ENCODE measurements at places on chromosomes 16 and 17.

DNA sequence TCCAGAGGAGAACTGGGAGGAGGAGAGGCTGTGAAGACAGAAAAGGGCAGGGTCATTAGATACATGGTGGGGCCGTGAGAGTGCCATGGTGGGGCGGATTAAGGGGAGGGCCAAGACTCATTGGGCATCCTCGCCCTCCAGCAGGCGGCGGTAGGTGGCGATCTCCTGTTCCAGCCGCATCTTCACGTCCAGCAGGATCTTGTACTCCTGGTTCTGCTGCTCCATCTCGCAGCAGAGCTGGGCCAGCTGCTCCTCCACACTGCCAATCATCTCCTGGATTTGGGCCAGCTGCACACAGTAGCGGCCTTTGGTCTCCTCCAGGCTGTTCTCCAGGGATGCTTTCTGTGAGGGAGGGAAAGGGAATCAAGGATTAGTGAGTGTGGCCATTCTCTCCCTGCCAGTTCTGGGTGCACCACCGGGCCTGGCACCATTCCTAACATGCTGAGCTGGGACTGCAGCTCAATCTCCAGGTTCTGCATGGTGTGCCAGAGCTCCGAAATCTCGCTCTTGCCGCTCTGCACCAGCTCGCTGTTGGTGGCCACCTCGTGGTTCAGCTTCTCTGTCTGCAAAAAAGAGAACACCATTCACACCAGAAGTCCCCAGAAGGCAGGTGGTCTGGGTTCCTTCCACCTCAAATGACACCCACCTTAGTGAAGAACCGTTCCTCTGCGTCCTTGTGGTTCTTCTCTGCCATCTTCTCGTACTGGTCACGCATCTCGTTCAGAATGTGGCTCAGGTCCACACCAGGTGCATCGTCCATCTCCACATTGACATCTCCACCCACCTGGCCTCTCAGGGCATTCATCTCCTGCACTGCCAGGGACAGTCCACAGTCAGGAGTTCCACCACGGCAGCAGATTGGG, 129.0 kb downstream of the CCDC144A start:
- DNase-seq, result no peak

DNA sequence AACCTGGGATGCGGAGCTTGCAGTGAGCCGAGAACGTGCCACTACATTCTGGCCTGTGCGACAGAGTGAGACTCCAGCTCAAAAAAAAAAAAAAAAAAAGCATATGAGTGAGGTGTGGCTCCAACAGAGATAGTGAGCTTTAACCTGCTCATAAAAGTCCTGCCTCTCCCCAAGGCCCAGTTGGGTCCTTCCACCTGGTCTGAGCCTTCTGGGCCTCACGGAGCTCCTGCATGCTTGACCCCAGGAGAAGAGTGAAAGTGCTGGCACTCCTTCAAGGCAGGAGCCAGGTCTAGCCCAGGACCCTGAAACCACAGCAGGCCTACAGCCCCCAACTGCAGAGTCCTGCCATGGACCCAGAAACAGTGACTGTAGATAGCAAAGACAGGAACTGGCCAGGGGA, 17.7 kb downstream of the HSD11B2 start:
- DNase-seq, result no peak

DNA sequence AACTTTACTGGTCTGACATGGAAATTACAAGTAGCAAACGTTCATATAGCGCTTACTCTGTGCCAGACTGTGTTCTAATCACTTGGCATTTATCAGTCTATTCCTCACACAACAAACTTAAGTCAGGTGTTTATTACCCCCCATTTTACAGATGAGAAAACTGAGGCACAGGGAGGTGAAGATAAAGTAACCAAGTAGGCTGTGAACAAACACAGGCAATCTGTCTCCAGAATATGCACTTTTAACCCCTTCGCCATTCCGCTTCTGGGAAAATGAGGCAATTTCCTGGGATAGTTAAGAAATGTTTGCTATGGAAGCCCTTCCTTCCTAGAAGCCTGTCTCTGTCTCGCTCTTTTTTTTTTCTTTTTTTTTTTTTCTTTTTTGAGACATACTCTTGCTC, 12.2 kb upstream of the CXCL16 start:
- DNase-seq, result no peak

DNA sequence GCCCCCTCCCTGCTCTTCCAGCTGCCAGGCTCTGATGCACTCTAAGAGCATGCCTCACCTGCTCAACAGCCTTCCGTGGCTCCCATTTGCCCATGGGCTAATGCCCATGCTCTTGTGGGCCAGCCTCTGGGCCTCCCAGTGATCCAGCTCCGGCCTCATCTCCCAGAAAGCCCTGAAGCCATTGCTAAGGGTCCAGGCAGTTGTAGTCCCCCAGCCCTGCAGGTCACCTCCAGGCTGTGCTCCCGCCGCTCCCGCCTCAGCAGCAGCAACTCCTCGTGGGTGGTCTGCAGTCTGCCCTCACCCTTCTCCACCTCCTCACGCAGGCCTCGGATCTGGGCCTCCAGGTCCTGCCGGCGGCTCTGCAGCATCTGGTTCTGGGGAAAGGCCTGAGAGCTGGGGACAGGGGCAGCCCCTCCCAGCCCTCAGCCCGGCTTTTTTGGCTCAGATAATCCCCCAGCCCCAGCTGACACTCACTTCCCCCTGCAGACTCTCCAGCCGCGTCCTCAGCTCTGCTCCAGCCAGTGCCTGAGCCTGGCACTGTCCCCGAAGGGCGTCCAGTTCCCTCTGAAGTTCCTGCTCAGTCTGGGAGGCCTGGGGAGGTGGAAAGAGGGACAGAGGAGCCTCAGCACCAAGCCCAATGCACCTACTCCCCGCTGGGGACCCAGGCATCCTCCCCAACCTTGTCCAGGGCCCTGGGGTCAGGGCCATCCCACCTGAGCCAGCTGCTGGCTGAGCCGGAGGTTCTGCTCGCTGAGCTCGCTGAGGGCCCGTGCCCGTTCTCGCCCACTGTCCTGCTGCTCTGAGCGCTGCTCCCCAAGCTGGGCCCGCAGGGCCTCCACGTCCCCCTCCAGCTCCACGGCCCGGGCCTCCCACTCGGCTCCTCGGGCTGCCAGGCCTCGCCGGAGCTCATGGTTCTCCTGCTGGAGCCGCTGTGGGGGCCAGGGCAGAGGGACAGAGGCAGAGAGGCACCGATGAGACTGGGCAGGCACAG, 6.2 kb downstream of the BICDL2 start:
- no peak for DNase-seq

- no peak for DNase-seq
Observed at GRCh38 chr16:28499854-28500253, 5.4 kb downstream of the APOBR start.

- no peak for DNase-seq
Observed at GRCh38 chr16:57343221-57343620, 15.4 kb upstream of the CCL22 start.

DNA sequence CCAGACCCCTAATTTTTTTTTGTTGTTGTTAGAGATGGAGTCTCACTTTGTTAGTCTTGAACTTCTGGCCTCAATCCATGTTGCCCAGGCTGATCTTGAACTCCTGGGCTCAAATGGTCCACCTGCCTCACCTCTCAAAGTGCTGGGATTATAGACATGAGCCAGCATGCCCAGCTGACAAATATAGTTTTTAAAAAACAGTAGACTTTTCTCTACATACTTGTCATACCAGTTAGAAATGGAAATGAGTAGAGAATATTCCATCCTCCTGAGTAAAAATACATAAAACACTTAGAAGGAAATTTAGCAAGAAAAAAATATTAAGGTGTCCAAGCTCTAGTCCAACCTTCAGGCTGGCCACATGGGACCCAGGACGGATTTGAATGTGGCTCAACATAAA, 21.4 kb downstream of the C16orf78 start:
- no peak for DNase-seq

DNA sequence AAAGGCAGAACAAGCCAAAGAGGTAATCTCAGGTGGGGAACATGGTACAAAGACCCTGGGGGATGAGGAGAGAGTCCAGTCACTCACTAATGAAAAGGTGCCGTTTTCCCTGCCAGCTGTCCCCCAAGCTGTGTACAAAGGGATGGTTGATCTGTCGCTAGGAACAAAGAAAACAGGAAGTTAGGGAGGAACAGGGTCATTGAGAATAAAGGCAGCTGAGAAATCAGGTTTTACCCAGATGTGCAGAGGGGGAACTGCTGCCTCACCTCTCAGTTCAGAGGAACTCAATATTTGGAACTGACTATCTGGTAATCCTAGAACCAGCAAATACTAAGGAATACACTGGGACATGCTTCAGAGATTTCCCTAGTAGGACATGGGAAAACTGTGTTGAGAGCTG, 1.5 kb downstream of the RSKR start:
- no peak for DNase-seq

DNA sequence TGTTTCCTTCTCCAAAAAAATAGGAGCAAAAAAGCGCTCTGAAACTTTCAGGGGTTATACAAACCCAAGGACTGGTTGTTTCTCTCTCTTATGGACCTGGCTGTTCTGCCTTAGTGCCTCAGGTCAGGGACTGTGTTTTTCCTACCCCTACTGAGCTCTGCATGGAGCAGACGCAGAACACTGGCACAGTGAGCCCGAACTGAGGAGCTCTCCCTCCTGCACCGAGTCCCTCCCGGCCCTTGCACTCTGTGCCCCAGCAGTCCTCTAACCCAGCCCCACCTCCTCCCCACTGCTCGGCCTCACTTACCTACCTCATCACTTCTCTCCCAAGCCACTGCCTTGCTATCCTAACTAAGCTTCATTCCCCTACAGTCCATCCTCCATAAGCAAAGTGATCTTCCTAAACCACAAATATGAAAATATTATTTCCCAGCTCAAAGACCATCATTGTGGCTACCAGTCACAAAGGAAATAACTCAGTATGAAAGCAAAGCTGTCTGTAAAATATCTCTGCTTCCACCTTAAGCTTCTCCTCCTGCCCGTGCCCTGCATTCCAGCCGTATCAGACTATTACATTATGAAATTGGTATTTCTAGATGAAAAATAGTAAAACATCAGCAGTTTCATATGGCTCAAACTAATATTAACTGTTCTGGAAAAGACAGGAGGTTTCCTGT, 13.6 kb downstream of the MEIOB start:
- no peak for DNase-seq

DNA sequence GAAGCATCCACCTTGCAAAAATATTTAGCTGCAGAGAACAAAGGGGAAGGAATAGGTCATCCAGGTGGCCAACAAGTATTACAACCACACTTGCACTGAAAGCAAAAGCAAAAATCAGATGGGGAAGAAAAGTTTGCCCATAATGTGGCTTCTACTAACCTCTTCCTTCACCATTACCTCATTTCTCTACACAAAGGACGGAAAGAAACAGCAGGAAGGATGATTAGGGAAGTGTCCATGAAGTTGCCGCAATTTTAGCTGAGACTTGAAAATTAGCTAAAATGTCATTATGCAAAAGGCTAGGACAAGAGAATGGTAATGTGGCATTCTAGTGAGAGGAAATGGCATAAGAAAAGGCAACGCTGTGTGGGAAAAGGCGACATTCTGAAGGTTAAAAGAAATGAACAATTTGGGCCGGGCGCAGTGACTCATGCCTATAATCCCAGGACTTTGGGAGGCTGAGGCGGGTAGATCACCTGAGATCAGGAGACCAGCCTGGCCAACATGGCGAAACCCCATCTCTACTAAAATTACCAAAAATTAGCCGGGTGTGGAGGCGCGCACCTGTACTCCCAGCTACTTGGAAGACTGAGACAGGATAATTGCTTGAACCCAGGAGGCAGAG, 13.7 kb downstream of the KANSL1 start:
- DNase-seq, result no peak

- no peak for DNase-seq
Observed at GRCh38 chr16:68214726-68215125, 21.2 kb downstream of the ESRP2 start.

DNA sequence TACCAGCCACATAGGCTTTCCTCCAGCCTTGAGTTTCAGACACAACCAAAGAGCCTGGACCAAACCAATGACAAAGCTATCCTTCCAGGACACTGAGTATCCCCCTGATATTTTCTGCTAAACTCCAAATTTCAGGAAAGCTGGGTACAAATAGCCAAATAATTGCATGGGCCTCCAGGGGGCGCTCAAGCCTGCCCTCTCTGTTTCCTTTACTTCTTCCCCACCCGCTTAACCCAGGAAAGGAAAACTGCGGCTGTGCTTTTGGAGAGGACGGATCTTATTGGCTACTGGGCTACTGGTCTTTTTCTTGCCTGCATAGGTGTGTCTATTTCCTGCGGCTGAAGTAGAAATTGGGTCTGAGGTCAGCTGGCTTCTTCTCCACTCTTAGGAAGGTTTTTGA, 30.1 kb downstream of the GNGT2 start:
- no peak for DNase-seq

GRCh38 chr17:75356260-75356937, 49.1 kb downstream of the GRB2 start:
- no peak for DNase-seq

GRCh38 chr17:41167561-41167960, 460 bp downstream of the KRTAP4-3 start:
- DNase-seq, result no peak

DNA sequence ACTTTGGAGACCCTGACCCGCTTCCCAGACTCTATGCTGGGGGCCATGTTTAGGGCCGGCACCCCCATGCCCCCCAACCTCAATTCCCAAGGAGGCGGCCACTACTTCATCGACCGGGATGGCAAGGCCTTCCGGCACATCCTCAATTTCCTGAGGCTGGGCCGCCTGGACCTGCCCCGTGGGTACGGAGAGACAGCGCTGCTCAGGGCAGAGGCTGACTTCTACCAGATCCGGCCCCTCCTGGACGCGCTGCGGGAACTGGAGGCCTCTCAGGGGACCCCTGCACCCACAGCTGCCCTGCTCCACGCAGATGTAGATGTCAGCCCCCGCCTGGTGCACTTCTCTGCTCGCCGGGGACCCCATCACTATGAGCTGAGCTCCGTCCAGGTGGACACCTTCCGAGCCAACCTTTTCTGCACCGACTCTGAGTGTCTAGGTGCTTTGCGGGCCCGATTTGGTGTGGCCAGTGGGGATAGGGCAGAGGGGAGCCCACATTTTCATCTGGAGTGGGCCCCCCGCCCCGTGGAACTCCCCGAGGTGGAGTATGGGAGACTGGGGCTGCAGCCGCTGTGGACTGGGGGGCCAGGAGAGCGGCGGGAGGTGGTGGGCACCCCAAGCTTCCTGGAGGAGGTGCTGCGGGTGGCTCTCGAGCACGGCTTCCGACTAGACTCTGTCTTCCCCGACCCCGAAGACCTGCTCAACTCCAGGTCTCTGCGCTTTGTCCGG, 1.1 kb downstream of the KCTD11 start:
- no peak for DNase-seq

GRCh38 chr17:1264196-1264595, 6.0 kb upstream of the BHLHA9 start:
- no peak for DNase-seq

DNA sequence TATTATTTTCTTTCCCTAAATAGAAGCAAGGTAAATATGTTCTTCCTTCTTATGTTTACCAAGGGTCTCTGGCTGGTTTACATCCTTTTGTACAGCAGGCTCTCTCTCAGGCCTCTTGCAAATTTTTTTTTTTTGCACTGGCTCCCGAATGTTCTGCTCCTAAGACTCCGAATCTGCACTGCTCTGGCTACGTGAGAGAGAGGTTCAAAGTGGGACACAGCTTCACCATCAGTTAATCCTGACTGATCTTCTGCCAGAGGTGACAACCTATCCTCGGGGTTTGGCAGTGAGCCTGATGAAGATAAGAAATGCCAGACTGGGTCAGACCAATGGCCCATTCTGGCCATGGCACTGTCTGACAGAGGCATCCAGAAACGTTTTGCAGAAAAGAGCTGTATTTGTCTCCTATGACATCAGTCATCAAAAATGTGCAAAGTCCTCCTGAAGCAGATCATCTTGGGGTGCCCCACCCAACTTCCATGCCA, 136.9 kb downstream of the GRIN2A start:
- no peak for DNase-seq

- no peak for DNase-seq
Observed at GRCh38 chr16:7366041-7366440, 33.4 kb downstream of the RBFOX1 start.

GRCh38 chr16:89392881-89393737, 97.3 kb downstream of the ANKRD11 start:
- no peak for DNase-seq

All from esophagus squamous epithelium (tissue), 5 donors.